ENCODE measurements at places on chromosomes 7 and 10.

DNA sequence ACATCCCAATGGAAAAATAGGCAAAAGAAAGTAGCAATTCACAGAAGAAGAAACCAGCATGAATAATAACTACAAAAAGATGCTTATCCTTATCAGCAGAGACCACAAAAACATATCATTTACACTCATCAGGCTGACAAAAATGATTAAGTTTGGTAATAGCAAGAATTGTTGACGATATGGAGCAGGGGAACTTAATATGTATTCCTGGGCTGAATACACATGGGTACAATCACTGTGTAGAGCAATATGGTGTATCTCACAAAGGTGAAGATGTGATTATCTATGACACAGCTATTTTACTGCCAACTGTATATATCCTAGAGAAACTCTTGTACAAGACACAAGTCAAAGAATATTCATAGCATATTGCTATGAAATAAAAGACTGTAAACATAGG lies 141.8 kb upstream of the NOBOX start:
- DNase-seq: no peak

GRCh38 chr7:73526896-73527821 lies 5.1 kb upstream of the BAZ1B start:
- DNase-seq: no peak

- DNase-seq: no peak
Observed at GRCh38 chr7:84847038-84847437, 339.8 kb downstream of the SEMA3D start.

DNA sequence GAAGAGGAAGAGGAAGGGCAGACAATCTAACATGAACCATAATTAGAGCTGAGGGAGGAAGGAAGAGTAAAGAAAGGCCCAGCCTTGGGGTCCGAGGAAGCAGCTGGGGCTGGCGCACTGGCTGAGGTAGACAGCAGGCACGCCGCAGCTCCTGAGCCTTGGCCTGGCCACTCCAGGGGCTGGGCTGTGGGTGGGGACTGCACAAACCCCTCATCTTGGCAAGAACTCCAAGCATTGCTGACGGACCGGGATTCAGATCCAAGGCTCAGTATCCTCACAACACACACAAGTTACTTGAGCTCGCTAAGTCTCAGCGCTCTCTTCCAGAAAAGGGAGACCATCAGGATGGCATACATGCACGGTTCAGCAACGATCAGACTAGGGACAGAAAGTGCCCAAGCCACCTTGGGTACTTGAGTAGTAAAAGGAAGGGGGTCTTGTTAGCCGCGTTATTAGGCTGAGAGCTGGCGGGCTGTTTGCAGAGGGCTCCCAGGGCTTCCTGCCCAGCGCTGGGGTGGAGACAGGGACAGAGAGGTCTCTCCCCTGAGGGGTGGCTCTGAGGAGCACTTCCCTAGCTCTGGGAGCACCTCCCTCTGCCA lies 4.5 kb downstream of the TNS3 start:
- no peak for DNase-seq

DNA sequence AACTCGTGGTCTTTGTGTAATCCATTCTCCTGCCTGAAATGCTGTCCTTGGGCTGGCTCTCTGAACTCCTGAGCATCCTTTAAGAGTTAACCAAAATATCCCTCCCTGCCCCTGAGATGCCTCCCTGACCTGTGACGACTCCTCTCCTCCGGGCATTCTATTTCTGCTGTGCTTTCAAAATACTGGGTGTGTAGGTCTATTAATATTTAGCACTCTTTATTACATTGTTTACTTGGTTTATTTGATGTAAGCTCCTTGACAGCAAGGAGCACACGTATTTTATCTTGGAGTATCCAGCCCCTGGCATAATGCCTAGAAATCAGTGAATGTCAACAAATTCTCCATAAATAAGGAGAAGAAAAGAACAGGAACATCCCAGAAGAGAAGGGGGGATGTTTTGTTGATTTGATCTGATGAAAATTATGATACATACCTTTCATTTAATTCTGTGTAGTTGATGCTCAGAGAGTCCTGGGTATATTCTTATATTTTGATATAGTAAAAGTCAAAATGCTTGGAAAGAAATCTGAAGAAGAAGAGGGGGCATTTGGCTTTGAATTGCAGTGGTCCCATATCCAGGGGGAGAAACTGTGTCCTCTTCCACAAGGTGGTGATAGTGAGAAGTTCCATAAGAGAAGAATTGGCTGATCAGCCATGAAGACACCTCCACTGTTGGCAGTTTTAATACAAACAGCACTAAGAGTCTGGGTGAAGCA lies 107.7 kb upstream of the MPP7 start:
- DNase-seq: no peak

DNA sequence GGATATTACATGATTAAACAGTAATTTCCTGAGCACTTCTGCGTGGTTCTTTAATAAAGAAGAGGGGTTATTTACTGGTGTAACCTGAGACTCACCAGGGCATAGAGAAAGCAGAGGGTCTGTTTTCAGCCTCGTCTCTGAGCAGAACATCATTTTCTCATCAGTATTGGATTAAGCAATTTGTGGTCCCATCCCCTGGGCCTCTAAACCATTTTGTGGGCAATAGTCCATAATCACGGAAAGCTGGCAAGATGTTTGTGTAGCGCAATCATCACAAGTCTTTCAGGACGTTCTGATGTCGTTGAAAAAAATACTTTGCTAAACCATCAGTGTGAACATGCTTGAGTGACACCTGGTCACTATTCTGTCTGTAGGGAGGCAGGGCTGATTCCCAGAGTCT lies 37.1 kb upstream of the SEC61G start:
- no peak for DNase-seq

- DNase-seq: no peak
Observed at GRCh38 chr10:117363028-117363427, 12.2 kb downstream of the PDZD8 start.

- no peak for DNase-seq
Observed at GRCh38 chr7:129830949-129831348, 121.8 kb downstream of the UBE2H start.

DNA sequence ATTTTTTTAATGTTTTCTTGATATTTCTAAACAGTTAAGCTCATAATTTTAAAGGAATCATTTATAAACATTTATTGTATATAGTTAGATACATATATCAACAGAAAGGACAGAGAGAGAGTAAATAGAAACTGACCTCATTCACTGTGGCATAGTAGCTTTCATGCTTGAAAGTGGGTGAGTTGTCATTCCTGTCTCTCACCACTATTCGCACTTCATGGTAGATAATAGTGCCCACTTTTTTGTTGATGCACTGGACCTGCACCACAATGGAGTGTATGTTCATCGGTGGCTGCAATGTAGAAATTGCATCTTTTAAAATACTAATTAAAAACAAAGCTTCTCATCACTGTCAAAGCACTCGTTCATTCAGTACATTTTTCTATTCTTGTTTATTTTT lies 432.0 kb downstream of the PCDH15 start:
- DNase-seq: no peak

GRCh38 chr7:7114575-7115291 lies 67.6 kb upstream of the C1GALT1 start:
- no peak for DNase-seq

- DNase-seq: no peak
Observed at GRCh38 chr7:51233374-51233773, 83.2 kb downstream of the COBL start.

- DNase-seq: no peak
Observed at GRCh38 chr10:14439451-14440259, 108.9 kb upstream of the FRMD4A start.

DNA sequence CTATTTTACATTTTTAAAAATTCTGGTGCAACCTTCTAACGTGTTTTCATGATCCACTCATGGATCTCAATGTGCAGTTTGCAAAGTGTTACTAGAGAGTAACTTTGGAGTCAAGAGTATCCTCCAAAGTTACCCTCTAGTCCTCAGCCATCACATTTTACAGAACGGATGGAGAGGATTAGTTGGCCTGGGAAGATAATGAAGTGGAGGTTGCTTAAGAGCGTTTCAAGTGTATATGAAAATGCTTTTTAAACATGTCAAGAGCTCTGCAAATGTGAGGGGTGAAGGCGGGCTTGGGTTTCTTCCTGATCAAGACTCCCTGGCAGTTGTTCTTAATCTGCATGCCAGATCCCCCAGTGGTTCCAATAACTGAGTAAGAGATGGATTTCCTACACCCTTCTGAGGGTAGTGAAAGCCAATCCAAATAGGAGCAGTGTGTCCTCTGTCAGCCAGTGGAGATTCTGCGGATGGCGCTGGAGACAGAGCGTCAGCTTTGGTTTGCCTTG lies 299.4 kb upstream of the NPVF start:
- DNase-seq: no peak

- peak; percentile 96 for DNase-seq
Observed at GRCh38 chr10:84328418-84329195, at the start of gene CCSER2. Gene CCSER2, plus strand, starts transcription at chr10:84328589. Its CDS starts 42,464 bp downstream, at chr10:84371053.

DNA sequence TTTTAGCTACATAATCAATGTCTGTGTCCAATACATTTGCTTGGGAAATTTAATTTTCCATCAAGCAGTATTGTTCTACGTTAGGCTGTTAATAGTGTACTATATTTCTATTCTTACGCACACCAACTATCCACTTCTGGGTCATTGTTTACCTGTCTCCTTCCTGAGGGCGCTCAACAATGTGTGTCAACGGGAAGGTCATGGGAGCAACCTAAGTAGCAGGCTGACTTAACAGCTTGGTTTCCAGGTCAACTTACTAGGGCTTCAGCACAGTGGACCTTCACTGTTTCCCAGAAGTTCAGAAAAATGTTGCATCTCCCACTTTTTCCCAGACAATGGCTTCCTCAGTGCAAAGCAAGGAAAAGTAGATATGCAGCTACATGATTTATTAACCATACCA lies 13.7 kb downstream of the THSD7A start:
- no peak for DNase-seq

All from caudate nucleus (tissue), 63 donors.